ENCODE measurements at places on chromosomes 16 and 17.
A peak's percentile ranks its signal among the peaks of the same experiment; 100 is the strongest.

DNA sequence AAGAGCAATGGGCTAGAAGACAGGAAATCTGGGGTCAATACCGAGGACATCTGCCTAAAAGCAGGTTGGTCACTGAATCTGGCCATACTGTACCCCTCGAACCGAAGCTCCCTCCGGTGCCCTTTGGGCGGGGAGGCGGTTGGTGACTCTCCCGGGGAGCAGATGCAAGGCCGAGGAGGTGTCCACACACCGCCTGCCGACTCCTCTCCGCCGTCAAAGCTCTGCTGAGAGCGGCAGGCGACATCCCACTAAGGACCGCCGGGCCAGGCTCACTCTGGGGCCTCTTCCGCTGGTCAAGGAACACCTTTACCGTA, 458 bp downstream of the ZNF200 start:
- no peak for DNase-seq

DNA sequence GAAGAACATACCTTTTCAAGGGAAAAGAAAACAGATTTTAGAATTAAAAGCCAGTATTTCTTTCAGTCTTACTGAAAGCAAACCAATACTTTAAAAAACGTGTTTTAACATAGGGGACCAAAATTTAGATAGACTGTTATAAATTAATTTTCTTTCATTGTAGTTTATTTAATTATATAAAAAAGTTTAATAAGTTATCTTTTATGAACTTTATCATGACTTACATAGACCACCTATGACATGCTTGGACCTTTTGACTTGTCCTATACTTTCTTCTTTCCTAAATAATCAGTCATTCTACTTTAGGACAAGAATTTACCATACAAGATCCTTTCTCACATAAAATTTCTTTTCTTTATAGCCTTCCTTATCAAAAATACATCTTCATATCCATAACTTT, 102.0 kb upstream of the HAS3 start:
- DNase-seq = no peak

- DNase-seq = no peak
Observed at GRCh38 chr17:59439262-59439661, 107.8 kb downstream of the YPEL2 start.

GRCh38 chr17:36525113-36525512, 9.6 kb downstream of the MYO19 start:
- DNase-seq = no peak

GRCh38 chr17:43916385-43916784, 9.0 kb upstream of the MPP2 start:
- DNase-seq = no peak

GRCh38 chr17:68533887-68534694, 21.9 kb downstream of the PRKAR1A start:
- DNase-seq = no peak

GRCh38 chr16:88368994-88369393, 13.8 kb upstream of the ZNF469 start:
- DNase-seq = no peak

- no peak for DNase-seq
Observed at GRCh38 chr17:13835151-13835550, 233.4 kb upstream of the HS3ST3A1 start.

GRCh38 chr17:38674014-38674748, 576 bp downstream of the EPOP start:
- peak; percentile 30 for DNase-seq

GRCh38 chr16:28107232-28107631, 43.7 kb upstream of the GSG1L start:
- no peak for DNase-seq

GRCh38 chr16:53055541-53056391, 975 bp downstream of the CHD9 start:
- no peak for DNase-seq

- no peak for DNase-seq
Observed at GRCh38 chr17:61325382-61326073, 74.1 kb upstream of the TBX2 start.

DNA sequence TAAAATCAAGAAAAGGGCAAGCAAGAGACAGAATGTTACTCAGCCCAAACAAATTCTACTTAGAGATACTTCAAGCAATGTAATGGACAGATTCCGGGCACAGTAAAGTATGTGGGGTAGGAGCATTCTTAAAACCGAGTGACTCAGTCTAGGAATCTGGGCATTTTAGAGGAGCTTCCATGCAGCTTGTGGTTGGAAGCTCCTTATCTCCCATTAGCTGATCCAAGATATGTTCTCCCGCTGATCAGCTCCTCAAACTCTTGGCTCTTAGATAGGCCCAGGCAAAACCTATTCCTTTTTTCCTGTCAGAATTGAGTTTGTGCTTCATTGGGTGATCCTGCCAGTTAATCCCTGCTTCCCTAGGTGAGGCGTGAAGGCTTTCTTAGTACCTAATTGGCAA, 303.3 kb downstream of the CEP112 start:
- no peak for DNase-seq

DNA sequence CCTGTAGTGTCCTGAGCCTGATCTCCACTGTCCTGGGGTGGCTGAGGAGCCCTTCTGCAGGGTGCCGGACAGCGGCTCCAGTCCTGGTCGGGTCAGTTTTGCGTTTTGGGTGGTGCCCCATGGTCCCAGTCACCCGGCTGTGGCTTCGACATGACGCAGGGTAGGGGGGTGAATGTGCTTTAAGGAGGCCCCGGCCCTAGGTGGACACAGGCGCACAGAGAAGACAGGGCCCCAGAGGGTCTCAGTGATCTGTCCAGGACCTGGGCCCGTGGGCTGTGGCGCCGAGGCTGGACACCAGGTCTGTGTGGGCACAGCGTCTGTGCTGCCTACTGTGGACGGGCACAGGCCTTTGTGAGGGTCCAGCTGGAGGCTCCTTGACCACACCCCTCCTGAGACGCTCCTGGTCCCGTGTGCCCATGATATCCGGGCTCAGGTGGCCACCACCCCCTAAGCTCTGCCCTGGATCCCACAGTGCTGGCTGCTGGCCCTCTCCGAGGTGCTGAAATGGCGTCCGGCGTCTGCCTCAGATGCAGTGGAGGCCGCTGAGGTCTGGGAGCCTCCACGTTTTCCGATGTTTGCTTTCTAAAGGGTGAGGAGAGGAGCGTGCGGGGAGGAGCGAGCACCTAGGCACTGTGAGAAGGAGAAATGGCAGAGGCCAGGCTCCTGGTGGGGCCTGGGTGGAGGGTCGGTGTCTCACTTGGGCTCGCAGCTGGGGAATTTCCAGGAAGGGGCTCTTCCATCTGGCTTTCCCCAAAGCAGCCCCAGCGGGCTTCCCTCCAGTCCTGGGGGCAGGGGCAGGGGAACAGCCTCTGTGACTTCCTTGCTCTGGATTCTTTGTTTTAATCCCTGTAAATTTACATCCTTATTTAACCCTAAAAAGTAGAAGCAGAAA, 56.1 kb upstream of the ACSF3 start:
- peak; percentile 14 for DNase-seq

GRCh38 chr16:49484936-49485335, 111.3 kb downstream of the C16orf78 start:
- no peak for DNase-seq

GRCh38 chr17:62700964-62701705, 73.7 kb downstream of the MRC2 start:
- no peak for DNase-seq

DNA sequence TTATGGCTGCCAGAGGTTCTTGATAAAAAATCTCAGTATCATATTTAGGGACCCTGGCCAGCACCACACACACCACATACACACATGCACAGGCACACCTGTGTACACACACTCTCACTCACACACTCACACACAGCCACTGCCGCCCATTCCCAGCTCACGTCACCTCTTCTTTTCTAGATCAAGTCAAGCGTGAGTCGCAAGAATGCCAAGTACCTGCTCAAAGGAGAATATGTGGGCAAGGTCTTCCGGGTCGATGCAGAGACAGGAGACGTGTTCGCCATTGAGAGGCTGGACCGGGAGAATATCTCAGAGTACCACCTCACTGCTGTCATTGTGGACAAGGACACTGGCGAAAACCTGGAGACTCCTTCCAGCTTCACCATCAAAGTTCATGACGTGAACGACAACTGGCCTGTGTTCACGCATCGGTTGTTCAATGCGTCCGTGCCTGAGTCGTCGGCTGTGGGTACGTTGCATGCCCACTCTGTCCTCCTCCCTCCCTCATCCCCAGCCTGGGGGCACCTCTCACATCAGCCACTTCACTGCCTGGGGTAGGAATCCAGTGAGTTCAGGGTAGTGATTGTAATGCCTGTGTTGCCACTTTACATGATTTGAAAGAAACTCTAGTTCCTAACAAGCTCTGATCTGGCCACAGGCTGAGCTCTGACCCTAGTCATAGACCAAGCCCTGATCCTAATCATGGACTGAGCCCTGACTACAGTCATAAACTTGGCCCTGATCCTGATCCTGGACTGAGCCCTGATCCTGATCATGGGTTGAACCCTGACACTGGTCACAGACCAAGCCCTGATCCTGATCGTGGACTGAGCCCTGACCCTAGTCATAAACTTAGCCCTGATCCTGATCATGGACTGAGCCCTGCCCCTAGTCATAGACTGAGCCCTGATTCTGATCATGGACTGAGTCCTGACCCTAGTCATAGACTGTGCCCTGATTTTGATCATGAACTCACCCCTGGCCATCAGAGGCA, 20.4 kb downstream of the CDH5 start:
- DNase-seq = no peak

- no peak for DNase-seq
Observed at GRCh38 chr16:76882105-76882504, 308.9 kb upstream of the MON1B start.

DNA sequence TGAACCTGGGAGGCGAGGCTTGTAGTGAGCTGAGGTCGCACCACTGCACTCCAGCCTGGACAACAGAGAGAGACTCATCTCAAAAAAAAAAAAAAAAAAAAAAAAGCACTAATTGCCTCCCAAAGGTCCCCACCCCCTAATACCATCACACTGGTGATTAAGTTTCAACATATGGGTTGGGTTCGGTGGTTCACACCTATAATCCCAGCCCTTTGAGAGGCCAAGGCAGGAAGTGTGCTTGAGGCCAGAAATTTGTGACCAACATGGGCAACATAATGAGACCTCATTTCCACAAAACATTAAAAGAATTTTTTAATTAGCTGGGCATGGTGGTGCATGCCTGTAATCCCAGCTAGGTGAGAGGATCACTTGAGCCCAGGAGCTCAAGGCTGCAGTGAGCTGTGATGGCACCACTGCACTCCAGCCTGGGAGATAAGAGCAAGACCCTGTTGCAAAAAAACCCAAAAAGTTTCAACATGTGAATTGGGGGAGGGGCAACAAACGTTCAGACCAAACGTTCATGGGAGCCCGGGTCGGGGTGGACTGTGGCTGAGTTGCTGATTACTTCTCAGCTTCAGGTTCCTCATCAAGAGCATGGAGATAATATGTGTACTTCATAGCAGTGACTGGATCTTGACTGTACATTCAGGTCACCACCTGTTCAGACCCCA, 62.1 kb upstream of the NOL11 start:
- no peak for DNase-seq

DNA sequence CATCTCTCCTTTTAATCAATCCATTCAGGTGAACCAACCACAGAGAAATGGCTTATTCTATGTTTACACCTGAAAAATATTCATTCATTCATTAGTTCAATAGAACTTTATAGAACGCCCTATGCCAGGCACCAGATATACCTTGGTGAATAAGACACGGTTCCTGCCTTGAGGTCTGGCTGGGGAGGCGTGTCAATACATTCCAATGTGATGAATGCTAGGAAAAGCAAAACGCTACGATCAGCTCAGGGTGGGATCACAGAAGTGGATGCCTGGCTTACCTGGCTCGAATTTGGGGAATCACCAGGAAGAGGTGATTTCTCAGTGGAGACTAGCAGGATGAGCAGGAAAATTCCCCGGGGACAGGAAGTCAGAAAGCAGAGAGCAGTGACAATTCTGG, 17.5 kb upstream of the WFIKKN2 start:
- DNase-seq = no peak

GRCh38 chr17:17890773-17891759, 54.3 kb upstream of the SREBF1 start:
- peak; percentile 16 for DNase-seq

DNA sequence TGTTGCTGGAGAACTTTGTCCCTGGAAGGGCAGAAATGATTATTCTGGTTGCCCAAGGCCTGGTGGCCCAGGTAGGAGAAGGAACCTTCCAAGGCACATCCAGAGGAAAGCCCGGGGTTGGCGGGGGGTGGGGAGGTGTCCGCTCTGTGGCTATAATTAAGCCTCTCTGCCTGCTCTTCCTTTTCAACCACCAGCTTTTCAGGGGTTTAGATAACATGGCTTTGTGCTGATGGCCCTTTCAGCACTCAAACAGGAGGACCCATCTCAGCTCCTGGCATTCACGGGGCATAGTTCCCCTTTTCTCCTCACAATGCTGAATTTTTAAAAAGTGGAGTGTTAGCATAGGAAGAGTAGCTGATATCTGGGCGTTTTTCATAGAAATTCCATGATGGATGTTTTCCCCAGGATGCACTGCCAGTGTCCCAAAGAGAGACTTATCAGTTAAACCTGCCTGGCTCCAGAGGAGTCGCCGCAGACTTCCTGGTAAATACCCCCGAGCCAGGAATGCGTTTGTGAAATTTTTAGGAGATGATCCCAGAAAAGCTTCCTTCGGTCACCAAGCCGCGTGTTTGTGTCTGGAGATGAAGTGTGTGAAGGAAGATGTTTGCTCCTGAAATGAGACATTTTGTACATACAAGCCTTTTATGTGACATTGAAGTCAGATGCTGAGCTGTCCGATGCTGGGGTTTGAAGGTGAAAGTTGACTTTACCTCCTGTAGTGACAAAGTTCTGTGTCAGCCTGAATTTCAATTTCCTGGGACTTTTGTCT, 188.5 kb downstream of the MSI2 start:
- DNase-seq = no peak

GRCh38 chr17:40209404-40210093, 9.6 kb upstream of the WIPF2 start:
- DNase-seq = no peak

DNA sequence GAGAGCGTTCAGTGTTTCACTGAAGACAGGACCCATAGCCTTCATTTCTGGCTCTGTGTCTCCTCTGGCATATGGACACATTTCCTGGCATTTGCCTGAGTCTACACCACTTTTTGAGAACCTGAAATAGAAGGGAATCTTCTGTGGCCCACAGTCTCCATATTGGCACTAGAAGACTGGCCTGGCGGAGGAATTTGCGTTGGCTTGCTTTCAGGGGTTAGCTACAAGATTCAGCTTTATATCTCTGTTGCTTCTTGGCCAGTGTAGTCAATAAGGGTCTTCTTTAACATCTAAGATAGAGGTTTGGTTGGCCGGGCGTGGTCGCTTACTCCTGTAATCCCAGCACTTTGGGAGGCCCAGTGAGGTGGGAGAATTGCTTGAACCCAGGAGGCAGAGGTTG, 12.8 kb upstream of the CLEC18C start:
- no peak for DNase-seq

DNA sequence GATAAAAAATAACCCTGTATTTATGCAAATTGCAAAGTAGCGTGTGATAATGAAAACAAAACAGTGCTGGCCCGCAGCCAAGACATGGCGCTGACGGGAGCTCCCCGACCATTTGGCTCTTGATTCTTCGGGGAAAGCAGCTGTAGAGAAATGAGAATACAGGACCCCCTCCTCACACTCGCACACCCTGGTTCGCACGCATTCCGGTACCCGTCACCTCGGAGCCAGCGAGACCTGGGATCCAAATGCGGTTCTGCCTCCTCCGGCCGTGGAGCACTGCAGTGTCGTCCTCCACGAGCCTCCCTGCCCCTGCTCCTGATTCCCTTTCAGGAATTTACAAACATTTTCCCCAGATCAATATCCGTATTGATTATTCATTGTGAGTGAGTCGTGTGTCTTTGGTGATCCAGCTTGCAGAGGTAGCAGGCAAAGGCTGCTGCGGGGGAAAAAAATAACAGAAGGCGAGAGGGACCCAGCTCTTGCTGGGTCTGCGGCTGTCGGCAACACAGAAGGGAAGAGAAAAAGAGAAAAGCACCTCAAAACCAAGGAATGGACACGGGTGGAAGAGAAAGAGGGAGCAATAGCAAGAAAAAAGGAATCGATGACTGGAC, 184.1 kb upstream of the ZFHX3 start:
- no peak for DNase-seq
